T-helper 9 cell (primary cell): ENCODE measurements at places on chromosomes 5 and 9.

DNA sequence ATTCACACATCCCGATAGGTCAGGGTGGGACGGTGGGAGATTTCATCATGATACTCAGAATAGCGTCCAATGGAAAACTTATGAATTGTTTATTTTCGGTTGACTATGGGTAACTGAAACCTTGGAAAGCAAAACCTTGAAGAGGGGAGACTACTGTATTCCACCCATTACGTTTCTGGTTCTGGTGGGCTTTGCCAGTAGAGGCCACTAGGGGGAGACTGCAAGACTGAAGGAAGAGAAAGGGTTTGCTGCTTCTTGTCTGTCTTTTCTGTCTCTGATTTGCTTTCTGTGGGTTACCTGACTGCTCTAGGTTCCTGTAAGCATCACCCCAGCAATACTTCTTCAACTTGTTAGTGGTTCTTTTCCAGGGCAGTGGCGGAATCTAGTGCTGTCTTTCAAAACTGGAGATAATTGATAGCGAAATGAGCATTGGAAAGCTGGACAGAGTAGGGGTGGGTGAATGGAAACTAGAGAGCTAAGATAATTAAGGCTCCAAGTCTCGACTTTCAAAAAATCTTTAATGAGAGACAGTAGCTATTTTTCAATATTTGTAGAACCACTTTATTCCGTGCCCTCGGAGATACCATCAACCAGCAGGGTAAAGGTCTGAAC lies 27.0 kb downstream of the GRIN3A start:
- no peak for DNase-seq

DNA sequence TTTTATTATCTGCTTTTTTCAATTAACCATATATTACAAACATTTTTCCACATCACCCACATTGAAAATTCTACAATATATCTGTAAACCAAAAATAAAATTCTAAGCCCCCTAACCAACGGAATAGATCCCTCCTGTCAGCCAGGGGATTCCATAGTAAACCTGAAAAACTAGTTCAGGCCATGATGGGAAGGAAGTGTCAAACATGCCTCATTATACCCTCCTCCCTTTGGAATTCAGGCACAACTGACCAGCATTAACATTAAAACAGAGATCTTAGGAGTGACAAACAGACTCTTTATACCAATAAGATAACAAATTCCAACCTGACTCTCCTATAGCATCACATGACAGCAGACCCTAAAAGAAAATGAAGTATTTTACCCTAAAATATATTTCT lies 113.7 kb upstream of the DMRT1 start:
- DNase-seq = no peak

- no peak for DNase-seq
These were observed 8.0 kb downstream of the BRD3 start for GRCh38 chr9:134059661-134060395.

DNA sequence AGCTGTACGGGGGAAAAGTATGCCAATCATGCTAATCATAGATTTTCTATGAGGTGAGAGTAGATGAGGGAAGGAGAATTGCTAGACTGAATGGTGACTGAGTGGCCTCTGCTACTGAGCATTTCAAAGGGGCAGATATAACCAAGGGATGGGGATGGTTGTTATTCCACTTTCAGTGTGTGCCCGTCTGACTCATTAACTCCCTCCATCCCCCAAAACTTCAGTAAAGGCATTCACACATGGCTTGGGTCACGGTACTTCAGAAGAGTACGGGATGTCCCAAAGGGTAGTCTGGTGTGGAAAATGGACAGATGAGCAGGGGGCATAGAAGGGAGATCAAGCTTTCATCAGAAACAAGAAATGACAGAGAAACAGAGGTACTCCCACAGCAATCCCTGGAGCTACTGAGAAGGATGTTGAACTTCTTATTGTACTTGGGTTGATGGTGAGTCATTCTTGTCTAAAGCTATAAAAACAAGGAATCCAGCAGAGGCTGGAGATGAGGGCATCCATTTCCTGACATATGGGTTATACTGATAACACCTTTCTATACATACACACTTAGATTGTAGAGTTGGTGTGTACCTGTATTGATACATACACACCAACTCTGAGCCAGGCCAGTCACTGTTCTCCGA lies 8.9 kb upstream of the TLE4 start:
- DNase-seq = no peak

GRCh38 chr5:109448838-109449237 lies 39.1 kb upstream of the PJA2 start:
- no peak for DNase-seq

- no peak for DNase-seq
These were observed 9.0 kb downstream of the HTR1A start for GRCh38 chr5:63953217-63953616.

- no peak for DNase-seq
These were observed 244.2 kb upstream of the DAB2 start for GRCh38 chr5:39668980-39669379.
